ENCODE measurements at places on chromosomes 5 and 9.

GRCh38 chr5:12901696-12902095 is 997.5 kb upstream of the CTNND2 start:
- no peak for DNase-seq

DNA sequence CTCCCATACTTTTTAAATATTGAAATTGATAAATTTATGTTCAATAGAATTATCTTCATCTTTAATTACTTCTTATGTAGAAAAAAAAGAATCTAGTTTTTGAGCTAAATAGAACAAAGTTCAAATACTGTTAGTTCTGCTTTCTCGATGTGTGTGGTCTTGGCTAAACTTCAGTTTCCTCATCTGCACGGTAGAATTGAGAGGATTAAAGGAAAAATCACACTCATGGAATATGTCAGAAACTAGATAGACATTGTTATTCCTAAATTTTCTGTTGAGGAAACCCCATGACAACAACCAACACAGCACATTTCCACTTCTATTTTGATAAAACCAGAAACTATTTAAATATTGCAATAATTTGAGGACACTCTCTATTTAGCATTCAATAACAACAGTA is 100.3 kb downstream of the MUSK start:
- no peak for DNase-seq

DNA sequence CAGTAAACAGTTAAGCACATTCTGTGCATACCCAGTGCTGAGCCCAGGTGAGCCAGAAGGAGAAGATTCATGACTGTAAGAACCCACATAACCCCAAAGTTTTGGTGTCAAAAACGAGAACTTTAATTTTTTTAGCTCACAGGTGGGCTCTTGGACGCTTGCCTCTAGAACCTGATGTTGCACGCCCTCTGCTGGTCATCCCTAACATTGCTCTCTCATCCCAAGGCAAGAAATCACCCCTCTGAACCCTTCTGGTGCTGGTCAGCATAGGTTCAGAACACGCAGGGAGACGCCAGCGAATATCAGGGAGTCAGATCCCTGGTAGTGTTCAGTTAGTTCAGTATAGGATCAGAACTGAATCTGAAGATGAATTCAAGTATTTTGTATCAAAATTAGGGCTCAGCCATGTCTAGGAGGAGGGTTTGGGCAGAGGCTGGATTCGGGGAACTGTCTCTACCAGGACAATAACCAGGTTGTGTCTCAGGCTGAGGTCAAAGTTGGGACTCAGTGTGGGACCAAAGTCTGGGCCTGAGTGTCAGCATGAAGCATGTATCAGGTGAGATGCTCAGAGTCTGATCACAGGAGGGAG is 4.1 kb upstream of the DNAJB5 start:
- DNase-seq: no peak

GRCh38 chr9:93896093-93896492 is 59.1 kb downstream of the BARX1 start:
- no peak for DNase-seq
